Upper lobe of right lung (tissue), 1 donor: ENCODE measurements at places on chromosomes 11 and 22. TPM values are rescaled to one million over a fixed set of nuclear protein-coding genes. Genes with fewer than 3 reads are reported as not detected.

GRCh38 chr11:117160826-117161225, 16.7 kb downstream of the PAFAH1B2 start:
- DNase-seq: no peak

DNA sequence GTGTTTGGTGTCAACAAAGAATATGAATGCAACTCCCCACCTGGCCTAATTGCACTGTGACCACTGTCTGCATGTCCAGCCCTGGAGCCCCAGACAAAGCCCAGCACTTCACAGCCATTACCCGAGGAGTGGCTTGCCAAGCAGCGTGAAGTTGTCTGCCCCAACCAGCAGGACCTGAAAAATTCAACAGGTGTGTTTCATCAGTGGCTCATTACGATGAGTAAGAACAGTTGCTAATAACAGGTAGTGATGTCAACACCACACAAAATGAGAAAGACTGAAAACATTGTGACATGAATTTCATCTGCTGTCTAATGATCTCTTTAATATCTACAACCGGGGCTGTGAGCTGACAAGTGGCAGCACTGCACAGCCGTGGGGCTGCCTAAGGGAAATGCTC, 10.3 kb downstream of the MRPL21 start:
- no peak for DNase-seq

DNA sequence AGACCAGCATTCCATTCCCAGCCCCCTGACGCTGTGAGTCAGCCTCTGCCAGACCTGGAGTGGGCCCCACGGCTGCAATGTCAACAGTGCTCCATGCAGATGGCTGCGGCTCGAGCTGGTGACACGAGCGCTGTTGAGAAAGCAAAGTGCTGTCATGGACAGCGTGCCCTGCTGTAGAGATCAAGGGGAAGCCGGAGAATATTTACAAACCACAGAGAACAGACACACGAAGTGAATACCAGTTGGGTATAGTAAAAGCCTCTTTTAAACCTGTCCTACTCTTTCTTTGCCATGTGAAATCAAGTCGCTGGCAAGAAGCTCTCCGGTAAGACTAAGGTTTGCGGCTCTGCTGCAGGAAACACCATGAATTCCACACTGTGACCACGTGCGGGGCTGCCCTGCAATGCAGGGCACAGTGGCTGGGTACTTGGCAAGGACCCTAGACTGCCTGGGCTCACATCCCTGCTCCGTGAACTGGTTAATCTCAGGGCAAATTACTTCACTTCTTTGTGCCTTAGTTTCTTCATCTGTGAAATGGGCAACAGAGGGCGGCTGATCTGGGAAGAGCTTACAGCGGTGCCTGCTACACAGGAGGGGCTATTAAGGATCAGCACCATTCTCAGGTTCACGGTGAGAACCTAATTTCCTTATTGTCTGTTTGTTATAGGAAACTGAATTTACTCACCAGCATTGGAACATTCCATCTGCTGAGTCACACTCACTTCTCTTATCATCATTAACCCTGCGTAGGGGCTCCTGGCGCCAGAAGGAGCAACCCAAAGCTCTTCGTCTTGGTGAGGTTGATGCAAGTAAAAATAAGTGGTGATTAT, 27.8 kb upstream of the ELFN2 start:
- DNase-seq: peak; percentile 79

DNA sequence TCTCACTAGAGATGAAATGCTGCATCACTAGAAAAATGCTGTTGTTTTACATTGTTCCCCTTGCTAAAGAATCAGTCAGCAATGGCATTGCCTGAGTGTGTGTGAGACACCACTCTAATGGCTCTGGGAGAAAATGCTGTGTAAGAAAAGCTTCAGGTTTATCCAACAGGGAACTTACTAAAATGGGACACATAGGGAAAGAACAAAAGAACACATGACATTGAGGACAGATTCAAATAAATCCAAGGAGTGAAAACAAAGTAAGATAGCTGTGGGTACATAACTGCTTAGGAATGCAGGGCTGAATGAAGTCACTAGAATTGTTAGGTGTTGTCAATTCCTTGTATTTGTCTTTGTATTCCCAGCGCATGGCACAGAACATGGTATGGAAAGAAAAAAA, 24.2 kb downstream of the BLID start:
- no peak for DNase-seq

DNA sequence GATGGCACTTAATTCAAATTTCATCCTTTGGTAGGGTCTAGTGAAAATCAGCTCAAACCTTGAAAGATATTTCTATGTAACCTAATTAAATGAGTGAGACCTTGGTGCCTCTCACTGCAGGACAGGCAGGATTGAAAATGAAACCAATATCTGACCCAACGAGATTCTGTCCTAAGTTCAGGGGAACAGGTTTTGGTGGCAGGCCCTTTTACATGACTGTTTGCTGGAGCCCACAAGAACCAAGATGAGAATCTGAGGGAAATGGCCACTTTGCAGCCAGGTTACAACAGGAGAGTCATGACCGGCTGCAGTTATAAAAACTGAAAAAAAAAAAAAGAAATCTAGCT, 130.2 kb downstream of the TRIM44 start:
- no peak for DNase-seq

DNA sequence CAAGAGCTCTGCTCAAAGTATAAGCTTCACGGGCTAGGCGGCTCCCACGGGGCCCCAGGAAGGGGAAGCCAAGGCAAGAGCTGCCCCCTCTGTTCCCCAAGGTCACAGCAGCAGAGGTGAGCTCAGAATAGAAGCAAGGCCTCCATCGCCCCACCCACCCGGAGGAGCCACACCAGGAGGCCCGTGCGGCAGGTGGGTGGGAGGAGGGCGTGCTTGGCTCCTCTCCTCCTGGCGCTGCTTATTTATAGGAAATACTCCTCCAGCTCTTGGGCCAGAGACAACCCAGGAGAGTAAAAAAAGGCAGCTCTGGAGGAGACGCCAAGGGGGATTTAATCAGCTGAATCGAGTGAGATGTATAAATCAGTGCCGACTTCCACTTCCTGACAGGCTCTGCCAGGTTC, 87.8 kb downstream of the FEZ1 start:
- no peak for DNase-seq

PHF21A gene
- total RNA-seq: 45.4 TPM

PIM3 gene
- 119 TPM for total RNA-seq

IGF2 gene
- total RNA-seq: 8.8 TPM

SDHD gene
- total RNA-seq: 90.1 TPM
